BJ (cell line): ENCODE measurements at places on chromosomes 7 and 10.
A peak's percentile ranks its signal among the peaks of the same experiment; 100 is the strongest.

DNA sequence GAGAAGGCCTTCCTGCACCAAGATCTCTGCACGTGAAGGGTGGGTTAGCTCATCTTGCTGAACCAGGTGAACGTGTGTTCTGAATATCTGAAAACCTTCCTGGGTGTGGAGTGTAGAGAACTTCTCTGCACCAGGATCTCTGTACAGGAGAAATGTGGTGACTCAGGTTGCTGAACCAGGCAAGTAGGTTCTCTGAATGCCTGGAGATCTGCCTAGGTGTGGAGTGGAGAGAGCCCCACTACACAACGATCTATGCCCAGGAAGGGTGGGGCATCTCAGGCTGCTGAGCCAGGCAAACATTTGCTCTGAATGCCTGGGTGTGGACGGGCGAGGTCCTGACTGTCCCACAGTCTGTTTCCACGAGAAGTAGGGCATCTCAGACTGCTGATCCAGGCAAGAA lies 1002.3 kb upstream of the KCND2 start:
- DNase-seq = no peak

DNA sequence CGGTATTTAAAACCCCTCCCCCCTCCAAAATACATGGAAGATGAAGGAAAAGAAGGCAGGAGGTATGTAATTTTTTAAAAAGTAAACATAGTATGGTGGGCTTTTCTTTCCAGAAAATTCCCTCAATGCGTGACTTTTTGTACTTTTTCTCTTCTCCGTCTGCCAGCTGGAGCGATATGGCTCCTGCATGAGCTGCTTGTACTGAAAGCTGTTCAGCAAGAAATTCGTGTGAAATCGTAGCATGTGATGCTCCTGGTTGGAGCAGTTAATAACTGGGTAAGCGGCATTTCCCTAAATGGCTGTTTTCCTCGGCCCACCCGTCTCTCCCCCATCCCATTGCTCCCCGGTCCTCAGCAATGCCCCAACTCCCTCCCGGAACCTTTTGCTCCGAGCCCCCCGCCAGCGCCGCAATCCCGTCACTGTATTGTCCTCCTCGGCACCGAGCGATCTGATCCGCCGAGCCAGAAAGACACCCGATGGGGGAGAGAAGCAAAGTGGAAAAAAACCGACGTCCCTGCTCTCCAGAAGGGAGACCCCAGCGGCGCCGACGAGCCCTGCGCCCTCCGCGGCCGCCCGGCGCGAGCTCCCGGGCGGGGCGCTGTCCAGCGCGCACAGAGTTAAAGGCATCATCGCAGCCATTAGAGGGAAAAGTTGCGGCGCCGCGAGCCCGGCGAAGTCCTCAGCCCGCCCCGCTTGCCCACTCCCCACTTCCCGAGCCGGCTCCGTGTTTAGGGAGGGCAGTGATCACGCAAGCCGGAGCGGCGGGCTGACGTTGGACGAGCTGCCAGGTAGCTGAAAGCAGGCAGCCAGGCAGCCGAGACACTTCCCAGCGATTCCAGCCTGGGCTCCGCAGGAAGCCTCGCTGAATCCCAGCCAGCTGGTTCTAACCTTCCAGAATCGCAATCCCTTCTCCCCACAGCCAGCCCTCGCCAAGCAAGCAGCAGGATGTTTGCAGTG lies at the start of gene VSTM2A:
VSTM2A (plus strand) TSS at position 707 of the 957 bp plus-strand sequence. CDS start 356 bp downstream, outside the sequence.
- no peak for DNase-seq

DNA sequence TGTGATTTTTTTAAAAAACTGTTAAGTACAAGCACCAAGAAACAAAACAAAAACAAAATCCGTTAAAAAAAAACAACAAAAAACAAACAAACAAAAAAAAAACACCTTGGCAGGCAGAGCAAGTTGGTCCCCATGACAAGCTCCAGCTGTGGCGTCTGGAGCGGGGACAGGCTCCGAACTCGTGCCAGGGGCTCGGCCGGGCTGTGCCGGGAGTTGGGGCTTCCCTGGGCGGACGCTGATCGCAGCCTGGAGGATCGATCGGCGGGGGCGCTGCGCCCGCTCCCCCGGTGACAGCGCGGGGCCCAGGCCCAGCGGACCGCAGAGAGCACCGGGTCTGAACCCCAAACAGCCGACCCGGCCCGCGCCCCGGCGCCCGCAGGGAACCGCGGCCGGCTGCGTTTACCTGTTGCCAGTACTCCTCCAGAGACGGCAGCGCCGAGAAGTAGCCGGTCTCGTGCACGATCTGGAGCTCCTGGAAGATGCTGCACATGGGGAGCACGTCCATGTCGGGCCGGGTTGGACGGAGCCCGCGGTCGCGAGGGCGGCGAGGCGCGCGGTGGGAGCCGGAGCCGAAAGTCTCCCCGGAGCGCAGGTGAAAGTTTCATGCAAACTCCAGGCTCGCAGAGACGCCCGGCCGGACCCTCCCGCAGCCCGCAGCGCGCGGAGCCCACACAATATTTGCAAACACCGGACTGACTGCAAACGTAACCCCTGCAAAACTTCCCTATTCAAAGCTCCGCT lies at the start of gene KLF6:
KLF6 (minus strand) TSS at position 700 of the 741 bp plus-strand sequence; CDS start at position 505, 195 bp downstream.
- DNase-seq = no peak

DNA sequence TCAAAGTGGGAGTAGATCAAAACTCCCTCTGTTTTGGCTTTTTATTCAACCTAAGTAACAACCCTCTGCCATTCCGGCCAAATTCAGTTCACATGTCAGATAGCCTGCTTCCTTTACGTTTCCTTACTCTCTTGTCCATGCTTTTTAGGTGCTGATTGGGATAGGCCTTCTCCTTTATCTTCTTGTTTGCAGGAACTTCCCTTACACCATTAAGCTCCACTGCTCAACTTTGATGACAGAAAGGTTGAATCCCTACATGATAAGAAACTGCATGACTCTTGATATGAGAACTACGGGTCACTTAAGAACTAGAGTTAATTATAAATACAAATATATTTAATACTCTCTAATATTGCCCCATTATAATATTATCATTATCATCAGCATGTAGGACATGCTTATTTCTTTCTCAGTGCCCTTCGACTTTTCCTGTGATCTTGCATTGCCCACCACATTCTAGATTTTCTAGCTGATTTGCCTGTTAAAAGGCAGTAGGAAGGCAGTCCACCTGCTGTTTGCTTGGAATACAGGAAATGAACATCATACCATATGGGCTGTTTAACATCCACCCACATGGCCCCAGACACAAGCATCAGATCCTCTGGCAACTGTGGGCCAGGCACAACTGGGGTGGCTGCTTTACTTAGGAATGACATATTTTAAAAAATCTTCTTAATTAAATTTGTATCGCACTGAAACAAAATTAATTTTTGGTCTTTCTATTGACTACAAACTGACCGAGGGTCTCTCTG lies 59.7 kb upstream of the CCDC6 start:
- DNase-seq = no peak

- no peak for DNase-seq
Observed at GRCh38 chr7:110645060-110645459, 445.9 kb upstream of the LRRN3 start.

- DNase-seq = no peak
Observed at GRCh38 chr7:17007841-17008240, 126.1 kb upstream of the AGR3 start.

GRCh38 chr7:29019896-29020295 lies 61.8 kb upstream of the TRIL start:
- DNase-seq = no peak

- DNase-seq = no peak
Observed at GRCh38 chr7:50409856-50410745, 40.0 kb downstream of the FIGNL1 start.

GRCh38 chr10:48493083-48493871 lies 111.6 kb downstream of the ARHGAP22 start:
- no peak for DNase-seq

DNA sequence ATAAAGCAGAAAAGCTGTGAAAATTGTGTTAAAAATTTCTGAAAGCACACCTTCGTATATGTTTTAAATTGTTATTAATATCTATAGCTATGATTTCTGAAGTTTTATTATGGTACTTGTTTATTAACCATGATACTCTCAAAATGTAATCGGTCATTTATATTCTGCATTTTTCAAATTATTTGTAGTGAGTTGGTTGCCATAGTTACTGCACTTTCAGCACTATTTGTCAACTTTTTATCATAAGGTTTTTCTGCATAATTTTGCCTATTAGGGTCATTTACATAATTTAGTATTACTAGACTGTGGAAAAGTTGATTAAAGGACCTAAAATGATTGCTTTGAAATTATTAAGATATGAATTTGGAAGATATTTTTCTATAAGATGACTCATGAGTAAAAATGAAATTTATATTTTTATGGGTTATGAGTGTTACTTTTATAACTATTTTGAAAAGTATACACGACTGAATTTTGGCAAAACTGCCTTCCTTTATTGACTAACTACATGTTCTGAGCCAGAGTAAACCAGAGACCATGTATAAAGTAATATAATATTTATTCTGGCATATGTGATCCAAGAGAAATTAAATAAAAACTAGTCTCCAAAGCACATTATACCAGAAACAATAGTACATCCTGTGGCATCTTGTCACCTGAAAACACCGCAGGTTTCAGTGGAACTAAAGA lies 7.9 kb upstream of the AGR2 start:
- no peak for DNase-seq

- no peak for DNase-seq
Observed at GRCh38 chr7:50562136-50562535, 3.1 kb downstream of the DDC start.

- no peak for DNase-seq
Observed at GRCh38 chr10:89217057-89217990, 10.2 kb upstream of the CH25H start.

GRCh38 chr7:78493401-78493800 lies 694.8 kb downstream of the PHTF2 start:
- DNase-seq = no peak

DNA sequence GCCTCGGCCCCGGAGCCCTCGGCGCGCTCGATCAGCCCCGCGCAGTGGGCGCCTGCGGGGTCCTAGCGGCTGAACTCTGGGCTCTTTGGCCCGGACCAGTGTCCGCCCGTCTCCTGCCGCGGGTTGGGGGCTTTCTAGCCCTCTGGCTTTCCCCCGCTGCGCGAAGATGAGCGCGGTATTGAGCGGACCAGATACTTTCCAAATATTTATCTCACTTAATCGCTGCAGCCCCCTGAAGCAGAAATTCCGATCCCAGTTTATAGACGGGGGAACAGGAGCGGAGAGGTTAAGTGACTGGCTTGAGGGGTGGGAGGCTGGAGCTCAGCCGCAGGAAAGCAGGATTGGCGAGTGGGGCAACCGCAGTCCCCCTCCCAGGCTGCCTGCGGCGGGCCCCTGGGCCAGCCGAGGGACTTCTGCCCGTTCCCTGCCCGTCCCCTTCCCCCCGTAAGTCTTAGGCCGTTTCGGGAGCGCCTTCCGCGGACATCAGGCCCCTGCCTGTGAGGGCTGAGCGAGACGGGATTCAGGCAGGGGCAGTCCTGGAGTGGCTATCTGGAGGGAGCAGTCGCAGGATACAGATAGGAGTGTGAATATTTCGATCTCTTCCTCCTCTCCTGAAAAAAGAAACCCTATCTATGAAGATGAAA lies 565 bp downstream of the STRIP2 start:
- no peak for DNase-seq

GRCh38 chr10:12730809-12731519 lies 270.5 kb downstream of the CCDC3 start:
- no peak for DNase-seq

DNA sequence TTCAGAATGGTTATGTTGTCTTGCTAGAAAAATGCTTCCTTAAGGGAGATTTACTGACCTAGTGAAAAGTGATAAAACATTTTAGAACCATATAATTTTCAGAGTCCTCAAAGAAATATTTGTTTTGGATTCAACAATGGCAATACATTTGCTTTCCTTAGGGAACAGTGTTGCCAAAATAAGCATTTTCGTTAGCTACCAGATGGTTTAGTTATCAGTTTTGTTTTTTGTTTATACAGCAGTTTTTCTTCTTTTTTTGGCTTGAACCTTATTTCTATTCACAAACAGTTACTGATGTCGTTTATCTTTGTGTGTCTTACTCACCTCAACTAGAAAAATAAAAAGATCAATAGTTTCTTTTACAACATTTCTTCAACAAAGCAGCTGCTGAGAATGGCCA lies 48.6 kb downstream of the EXOC4 start:
- no peak for DNase-seq

DNA sequence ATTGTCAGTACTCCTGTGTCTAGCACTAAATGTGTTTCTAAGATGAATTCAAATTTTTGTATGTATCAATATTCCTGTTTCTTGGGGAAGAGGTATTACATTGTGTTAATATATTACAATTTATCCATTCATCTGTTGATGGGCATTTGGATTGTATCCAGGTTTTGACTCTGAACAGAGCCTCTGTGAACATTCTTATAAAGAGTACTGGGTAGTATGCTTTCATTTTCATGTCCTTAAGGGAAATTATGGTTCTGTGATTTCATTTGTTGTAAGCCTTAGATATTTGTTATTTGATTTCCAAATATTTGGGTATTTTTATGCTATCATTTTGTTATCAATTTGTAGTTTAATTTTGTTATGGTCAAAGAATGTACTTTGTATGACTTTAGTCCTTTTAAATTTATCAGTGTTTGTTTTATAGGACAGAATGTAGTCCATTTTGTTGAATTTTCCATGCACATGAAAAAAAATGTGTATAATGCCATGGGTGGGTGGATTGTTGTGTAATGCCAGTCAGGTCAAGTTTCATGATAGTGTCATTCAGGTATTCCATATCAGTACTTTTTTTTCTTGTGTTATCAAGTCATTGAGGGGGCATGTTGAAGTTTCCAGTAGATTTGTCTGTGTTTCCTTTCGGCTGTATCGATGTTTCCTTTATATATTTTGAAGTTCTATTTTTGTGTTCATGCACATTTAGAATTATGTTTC lies 38.4 kb downstream of the STAM start:
- DNase-seq = no peak

- DNase-seq = no peak
Observed at GRCh38 chr10:118481871-118482270, 113.6 kb downstream of the PRLHR start.

- DNase-seq = no peak
Observed at GRCh38 chr7:38453168-38453567, 178.0 kb downstream of the AMPH start.

GRCh38 chr7:95454438-95455045 lies 19.7 kb upstream of the PON2 start:
- DNase-seq = no peak

GRCh38 chr7:102253973-102254370 lies 32.7 kb upstream of the SH2B2 start:
- DNase-seq = no peak

- no peak for DNase-seq
Observed at GRCh38 chr7:680411-681127, 45.9 kb upstream of the DNAAF5 start.

- peak; percentile 73 for DNase-seq
Observed at GRCh38 chr10:124106241-124106879, 13.0 kb upstream of the CHST15 start.
